AG09309 (cell line): ENCODE measurements at places on chromosomes 6 and 20.

GRCh38 chr20:39717936-39718335, 755.8 kb downstream of the DHX35 start:
- no peak for DNase-seq

GRCh38 chr6:134267917-134268361, 50.0 kb downstream of the SGK1 start:
- DNase-seq, result no peak

GRCh38 chr20:7420345-7420744, 519.9 kb downstream of the HAO1 start:
- DNase-seq, result no peak

DNA sequence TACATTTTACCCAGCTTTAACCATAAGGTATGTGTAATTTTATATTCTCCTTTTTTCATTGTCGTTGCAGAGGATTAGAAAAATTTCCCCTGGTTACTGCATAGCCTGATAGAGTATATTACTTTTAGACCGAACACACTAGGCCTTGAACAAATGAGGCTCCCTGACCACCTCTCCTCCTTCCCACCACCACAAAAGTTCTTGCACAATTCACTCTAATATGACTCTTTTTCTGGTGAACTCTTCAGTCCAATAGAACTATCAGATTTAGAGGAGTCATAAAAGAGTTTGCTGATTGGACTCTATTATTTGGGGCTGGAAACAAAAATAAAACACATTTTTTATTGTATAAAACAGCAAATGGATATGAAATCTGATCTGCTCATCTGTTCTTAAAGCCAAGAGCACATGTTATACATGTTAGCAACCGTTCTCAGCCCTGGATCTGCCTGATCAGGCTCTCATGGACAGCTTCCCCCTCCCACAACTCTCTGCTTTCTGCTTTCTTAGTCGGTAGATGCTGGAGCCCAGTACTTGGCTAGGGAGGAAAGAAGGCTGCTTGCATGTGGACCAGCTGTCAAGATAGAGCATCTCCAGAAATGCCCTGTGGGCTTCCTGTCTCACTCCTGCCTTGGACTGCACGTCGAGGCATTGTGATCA, 83.5 kb downstream of the CD164 start:
- DNase-seq, result no peak

GRCh38 chr6:39051399-39052122, 3.0 kb downstream of the GLP1R start:
- no peak for DNase-seq

GRCh38 chr20:59316911-59317731, 16.7 kb downstream of the EDN3 start:
- no peak for DNase-seq

DNA sequence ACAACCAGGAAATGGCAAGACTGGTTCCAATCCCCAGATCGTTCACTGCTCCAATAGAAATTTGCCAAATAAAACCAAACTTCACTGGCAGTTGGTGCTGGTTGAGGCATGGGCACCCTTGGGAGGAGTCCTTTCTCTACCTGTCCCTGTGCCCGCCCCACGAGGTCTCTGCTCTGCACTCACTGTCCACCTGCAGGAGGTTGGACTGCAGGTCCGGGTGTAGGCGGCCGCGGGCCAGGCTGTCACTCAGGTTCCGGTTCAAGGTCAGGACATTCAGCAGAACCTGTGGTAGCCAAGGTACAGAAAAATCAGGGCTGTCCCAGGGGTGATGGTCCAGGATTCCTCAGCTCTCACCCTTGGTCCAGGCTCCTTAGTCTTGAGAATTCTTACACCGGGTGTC, 22.9 kb downstream of the GGT7 start:
- no peak for DNase-seq

DNA sequence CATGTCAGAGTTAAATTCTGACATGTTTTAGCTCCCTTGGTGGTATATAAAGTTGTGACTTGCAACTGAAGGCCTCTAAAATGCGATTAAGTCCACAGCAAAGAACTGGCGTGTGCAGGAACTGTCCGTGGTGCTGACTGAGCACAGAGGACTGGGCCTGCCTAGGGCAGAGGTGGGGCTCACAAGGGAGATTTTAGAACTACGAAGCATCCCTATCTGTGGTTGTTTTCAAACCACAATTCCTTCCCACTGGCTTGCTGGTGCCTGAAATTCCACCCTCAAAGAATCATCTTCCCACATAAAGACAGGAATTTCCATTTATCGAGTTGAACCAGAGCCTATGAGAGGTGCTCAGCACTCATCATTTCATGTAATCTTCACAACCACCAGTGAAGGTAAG, 30.1 kb downstream of the RIMS4 start:
- no peak for DNase-seq

DNA sequence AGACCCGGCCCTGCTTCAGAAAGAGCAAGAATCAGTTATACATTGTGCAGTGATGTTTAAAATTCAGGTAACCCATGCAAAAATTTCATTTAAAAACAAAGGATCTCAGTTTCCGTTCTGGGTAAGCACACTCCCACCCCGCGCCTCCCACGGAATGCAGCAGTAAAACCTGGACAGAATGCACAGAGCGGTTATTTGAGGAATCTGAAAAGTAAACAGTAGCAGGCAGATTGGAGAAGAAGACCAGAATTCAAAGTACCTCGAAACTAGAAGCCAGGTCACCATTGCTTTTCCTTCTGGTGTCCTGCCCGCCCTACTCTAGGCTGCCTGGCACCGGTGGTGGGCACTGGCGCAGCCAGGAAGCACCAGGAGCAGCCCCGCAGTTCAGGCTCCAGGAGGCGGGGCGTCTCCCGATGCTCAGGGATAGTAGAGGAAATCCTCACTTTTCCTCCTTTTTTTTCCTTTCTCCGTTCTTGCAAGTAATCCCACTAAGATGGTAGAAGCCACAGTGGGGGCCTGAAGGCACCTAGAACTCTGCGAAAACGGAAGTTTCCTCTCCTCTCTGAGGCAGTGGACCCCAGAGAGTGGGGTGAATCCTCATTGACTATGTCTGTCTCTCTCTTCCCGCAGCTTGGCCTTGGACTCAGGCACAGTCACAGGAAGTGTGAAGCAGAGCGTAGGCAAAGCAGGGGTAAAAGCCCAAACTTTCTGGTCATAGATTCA, 28.3 kb downstream of the METTL24 start:
- DNase-seq, result no peak

GRCh38 chr6:50849796-50850180, 31.1 kb downstream of the TFAP2B start:
- DNase-seq, result no peak

- DNase-seq, result no peak
These were observed 33.5 kb upstream of the RAB23 start for GRCh38 chr6:57255451-57256169.

- no peak for DNase-seq
These were observed 40.5 kb downstream of the HMGN3 start for GRCh38 chr6:79193971-79194370.

- DNase-seq, result peak; percentile 4
These were observed 10.2 kb upstream of the CST5 start for GRCh38 chr20:23889775-23890187.

DNA sequence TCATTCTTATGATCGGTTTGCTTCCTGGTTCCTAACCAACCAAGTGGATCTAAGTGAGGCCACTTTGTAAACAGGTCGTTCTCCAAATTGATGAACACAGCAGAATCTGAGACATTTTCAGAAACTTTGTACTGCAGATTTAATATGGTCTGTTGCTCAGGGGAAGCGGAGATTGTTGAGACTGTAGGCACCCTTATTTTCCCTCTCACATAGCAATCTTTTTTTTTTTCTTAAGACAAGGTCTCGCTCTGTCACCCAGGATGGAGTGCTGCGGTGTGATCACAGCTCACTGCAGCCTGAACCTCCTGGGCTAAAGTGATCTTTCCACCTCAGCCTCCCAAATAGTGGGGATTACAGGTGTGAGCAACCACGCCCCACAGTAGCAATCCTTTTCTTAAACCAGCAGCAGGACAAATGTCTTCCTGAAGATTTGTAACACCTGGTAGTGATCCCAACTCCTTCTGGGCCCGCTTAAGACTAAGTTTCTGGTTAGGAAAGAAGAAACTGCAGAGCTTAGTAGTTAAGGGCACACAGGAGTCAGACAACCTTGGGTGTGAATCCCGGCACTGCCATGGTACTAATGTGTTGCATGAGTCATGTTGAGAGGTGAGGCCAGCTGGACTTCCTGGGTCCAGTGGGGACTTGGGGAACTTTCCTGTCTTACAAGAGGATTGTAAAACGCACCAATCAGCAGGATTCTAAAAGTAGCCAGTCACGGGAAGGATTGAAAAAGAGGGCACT, 48.4 kb upstream of the EZR start:
- no peak for DNase-seq

DNA sequence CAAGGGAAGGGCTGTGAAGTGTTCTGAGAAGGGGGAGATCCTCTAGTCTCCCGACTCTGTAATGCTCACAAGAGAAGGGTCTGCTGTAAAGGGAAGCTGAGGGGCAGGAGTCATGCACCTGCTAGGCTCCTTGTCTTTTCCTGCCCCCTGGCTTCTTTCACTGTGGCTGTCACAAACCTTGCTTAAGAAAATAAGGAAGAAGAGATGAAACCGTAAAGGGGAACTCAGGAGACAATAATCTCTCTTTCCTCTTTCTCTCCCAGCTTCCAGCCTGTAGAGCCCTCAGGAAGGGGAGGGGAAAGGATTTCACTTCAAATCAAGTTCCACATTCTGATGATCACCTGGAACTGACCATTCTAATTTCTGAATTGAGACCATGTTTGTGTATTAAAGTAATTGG, 26.3 kb downstream of the SLC13A3 start:
- no peak for DNase-seq

DNA sequence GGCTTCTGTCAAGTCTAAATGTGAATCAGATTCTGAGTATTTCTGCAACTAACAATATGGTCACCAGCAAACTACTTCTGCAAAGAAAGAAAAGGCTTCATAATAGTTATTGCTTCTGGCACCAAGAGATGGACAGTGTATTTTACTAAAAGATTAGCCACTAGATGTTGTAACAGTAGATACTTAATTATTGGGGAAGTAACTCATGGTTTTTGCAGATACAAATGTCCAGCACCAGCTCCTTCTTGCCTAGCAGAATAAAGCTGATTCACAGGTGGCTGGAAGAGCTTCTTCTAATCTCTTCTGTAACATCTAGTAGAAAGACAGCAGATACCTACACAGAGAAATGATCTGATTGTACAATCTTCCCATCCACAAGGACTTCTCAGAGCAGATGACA, 21.2 kb downstream of the ATXN1 start:
- no peak for DNase-seq

DNA sequence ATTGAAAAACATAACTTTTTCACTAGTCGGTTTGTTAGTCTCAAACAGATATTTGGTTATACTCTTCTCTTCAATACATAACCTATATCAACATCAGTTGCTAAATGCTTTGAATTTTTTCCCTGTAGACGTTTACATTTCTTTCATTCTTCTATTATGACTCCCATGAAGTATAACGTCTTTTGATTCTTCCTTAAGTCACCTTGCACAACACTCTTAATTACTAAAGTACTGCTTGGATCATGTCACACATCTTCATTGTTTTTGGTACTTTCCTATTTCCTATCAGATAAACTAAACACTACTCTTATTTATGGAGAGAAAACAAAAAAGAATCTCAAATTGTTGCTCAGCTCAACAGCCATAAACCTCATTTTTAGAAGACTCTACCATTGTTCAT, 23.0 kb upstream of the BMP5 start:
- no peak for DNase-seq

GRCh38 chr6:57127763-57128162, 37.8 kb downstream of the ZNF451 start:
- DNase-seq, result no peak

DNA sequence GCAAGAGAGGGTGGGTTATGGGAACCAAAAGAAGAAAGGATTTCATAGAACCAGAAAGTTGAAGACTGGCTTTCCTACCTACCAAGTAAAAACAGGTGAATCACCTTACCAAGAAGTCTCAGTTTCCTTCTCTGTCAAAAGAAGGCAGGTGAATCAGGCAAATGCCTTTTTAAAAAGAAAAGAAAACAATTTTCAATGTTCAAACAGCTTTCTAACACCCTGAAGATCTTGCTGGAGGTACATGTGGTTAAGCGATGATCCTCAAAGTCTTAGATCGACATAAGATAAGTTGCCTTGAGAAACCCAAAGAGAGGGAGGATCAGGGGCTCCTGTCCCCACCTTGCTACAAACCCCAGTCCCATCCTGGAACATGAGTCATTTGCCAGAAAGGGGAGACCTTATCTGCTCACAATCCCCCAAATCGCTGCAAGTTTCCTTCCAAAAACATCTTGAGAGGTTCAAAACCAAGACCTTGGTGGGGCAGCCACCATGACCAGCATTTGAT, 71.6 kb downstream of the NFATC2 start:
- no peak for DNase-seq

GRCh38 chr20:61048302-61048701, 203.8 kb upstream of the CDH4 start:
- no peak for DNase-seq

GRCh38 chr6:168232062-168232461, 87.5 kb downstream of the DACT2 start:
- DNase-seq, result no peak

- DNase-seq, result no peak
These were observed 66.5 kb upstream of the PIM1 start for GRCh38 chr6:37103169-37104039.

GRCh38 chr6:22457996-22458395, 111.4 kb upstream of the HDGFL1 start:
- no peak for DNase-seq
